ENCODE measurements at places on chromosomes 4 and X.

DNA sequence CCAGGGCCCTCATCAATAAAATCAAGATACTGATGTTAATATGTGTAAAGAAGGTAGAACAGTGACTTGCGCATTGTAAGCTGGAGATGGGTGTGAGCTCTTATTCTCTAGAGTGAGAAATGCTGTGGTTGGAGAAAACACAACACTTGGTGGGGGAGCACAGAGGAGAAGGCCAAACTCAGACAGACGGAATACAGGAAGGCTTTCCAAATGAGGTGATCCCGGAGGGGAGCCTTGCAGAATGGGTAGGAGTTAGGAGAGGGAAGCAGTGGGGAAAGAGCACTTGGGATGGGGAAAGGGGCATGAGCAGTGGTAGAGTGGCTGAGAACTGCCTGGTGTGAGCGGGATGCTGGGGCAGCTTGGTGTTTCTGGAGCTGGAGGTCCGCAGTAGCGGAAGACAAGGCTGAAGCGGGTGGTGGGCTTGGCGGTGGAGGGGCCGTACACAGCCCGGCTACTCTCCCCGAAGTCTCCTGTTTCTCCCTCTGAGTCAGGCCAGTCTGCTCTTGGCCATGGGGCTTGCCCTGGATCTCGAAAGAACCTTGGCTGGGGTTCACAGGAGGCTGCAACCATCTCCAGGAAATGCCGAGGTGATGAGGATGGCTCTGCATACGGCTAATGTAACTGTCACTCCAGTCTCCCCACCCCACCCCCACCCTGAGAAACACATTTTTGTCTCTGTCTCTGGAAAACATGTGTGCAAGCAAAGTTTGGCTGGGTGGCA is 11.3 kb upstream of the PLAC1 start:
- DNase-seq = no peak

GRCh38 chr4:99856166-99856565 is 38.1 kb downstream of the LAMTOR3 start:
- no peak for DNase-seq

- DNase-seq = peak; percentile 83
Measured at GRCh38 chr4:86961605-86962295, 26.9 kb downstream of the AFF1 start.

- no peak for DNase-seq
Measured at GRCh38 chr4:73842696-73843095, 6.2 kb downstream of the CXCL6 start.

- no peak for DNase-seq
Measured at GRCh38 chr4:185580699-185581098, 45.4 kb upstream of the PDLIM3 start.

DNA sequence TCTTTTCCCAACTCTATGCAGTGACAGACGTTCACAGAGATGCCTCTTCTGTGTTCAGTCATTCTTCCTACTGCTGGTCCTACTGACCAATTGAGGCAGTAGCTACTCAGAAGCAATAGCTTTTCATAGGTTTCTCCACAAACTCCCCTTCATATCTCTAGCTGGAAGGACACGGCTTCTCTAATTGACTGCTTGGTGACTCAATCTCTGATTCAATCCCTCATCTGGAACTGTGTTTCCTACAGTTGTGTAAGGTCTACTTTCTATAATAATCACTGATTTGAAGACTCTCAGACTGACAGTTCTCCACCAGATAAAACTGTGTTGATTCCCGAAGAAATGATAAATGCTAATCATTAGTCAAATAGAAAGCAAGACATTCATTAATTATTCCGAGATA is 111.5 kb downstream of the DTHD1 start:
- DNase-seq = no peak

DNA sequence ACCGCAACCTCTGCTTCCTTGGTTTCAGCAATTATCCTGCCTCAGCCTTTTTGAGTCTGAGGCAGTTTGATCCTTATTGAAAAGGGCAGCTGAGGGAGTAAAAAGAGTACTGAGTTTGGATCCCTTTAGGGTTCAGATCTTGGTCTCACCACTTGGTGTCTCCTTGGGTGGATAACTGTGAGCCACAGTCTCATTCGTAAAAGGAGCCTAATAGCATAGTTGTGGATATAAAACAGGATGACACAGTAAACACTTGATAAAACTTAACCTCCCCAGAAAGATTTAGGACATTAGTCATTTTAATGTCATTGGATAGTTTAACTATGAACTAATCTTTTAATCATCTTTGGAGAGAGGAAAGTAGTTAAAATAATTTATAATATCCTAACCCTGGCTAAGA is 173.0 kb downstream of the ANK2 start:
- DNase-seq = no peak

DNA sequence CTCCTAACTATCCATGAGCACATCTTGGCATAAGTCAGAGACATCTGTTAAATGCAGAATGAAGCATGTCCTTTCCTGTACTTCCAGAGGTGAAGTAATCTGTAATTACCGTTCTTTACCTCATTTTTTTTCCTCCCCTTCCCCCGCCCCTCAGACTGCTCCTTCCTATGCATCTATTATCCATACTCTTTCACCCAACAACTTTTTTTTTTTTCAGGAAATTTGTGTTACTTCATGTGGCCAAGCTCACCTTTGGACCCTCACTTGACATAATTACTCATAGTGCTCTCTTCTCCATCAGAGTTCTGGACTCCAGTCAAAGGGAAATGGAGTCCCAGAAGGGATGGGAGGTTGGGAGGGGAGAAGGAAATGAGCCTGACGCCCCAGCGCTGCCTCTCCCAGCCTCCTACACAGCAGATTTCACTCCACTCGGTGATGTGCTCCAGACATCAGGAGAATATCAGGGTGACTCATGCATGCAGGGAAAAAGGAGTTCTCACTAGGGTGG is 568.8 kb downstream of the STIM2 start:
- DNase-seq = no peak

DNA sequence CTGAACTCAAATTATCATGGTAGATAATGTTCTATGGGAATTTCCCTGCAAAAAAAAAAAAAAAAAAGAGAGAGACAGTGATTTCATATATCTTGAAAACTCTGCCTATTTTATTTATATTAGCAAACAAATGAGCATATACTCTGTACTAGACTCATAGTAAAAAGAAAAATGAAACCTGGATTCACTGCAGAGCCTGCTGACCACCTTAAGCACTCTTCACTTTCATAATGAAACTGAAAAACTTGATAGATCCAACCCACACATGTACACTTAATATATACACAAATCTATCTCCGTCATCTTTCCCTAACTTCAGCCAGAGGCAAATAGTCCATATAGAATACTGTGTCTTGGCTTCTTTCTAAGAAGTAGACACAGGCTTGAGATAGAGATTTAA is 226.1 kb upstream of the KCNIP4 start:
- DNase-seq = no peak

DNA sequence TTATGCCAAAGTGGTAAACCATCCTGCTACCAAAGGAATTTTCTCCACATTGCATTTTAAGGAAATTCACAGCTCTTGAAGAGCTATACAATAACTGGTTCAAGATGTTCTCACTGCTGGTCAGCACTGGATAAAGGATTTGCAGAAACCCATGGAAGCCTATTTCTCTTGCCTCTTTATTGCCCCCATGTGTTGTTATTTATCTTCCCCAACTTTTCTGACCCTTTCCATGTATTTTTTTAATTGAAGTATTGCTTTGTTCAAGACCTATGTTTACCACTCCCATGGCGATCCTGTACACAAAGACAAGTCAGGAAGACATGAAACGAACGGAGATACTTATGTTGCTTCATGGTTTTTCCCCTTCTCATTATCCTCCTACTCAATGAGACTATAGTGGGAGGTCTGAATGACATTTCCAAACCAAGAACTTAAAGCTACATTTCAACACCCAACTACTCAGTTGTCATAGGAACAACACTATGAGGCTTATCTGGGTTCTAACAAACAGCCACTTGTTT is 566.4 kb upstream of the DIPK2B start:
- no peak for DNase-seq

DNA sequence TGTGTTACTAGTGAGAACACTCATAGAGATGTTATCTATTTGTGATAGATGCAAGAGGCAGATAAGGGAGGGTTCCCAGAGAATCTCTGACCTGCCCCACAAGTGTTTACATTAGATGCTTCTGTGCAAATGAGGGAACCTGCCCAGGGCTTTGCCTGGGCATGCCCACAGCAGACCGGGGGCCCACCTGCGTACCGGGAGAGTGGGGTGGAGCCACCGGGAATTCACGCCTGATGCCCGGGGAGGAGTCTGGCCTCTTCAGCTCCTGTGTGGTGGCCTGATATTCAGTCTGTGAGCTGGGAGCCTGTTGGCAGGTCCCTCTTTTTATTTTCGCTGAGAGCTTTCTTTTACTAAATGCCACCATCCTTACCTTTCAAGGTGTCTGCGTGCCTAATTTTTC is 155.7 kb downstream of the SNCA start:
- peak; percentile 91 for DNase-seq

- no peak for DNase-seq
Measured at GRCh38 chrX:534804-535203, 95.8 kb upstream of the SHOX start.

- DNase-seq = no peak
Measured at GRCh38 chrX:154321594-154321993, 26.0 kb downstream of the TKTL1 start.

DNA sequence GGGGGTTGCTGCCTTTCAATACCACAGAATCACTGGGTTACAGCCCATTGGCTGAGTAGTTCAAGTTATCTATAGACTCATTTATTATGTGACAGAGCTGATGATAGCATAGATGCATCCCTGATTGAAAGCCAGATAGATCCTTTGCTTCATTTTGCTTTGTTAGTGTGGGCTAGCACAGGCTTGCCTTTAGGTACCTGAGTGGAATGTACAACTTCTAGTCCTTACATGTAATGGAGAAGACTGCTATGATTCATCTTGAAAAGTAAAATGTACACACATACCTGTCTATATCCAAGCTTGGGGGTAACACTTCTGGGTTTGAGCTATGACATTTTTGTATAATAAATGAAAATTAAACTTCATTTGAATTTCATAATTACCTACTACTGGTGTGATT is 226.0 kb upstream of the FTHL17 start:
- no peak for DNase-seq

DNA sequence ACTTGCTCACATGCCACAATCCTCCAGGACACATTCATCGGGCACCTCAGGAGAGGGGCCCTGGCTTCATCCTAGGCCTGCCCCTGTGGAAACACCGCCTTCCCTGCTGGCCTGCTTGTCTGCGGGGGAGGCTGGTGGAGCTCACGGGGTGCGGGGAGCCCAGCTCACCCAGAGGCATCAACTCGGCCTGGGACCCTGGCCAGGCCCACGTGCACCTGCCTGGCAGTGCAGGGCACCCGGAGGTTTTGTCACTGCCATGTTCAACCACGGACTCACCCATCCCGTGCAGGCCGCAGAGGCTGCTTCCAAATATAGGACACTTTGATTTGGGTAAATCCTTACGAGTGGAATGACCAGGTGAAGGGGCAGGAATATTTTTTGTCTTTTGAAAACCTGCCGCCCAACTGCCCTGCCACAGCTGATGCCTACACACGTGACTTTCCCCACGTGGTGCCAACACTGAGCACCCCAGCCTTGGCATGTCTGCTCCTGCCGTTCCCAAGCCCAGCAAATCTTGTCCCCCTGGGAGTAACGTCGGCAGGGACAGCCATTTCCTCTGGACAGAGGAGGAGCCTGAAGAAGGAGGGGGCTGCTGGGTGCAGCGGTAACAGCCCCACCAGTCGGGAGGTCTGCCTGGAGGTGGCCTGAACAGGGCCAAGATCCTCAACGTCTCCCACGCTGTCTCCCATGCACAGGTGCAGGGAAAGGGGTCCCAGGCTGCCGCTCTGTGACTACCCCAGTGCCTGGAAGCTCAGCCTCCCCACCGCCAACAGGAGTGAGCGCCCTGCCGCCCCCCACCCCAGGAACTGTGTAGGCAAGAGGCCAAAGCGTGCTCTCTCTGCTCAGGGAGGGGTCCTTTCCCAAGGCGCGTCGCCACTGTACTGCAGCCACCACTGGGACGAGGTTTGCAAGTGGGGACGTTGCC is 8.5 kb downstream of the MXD4 start:
- no peak for DNase-seq

DNA sequence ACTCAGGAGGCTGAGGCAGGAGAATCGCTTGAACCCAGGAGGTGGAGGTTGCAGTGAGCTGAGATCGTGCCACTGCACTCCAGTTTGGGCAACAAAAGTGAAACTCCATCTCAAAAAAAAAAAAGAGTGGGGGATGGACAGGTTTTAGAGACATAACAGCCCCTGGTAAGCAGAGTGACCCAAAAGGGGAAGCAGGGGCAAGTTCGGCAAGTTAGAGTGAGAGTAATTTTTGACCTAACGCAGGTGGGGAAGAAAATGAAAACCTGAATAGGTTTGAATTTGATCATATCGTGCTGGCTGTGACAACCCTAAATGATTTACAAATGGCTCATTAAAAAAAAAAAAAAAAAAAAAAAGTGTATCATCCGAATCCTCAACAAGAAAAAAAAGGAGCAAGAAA is 25.7 kb upstream of the TMEM131L start:
- no peak for DNase-seq

DNA sequence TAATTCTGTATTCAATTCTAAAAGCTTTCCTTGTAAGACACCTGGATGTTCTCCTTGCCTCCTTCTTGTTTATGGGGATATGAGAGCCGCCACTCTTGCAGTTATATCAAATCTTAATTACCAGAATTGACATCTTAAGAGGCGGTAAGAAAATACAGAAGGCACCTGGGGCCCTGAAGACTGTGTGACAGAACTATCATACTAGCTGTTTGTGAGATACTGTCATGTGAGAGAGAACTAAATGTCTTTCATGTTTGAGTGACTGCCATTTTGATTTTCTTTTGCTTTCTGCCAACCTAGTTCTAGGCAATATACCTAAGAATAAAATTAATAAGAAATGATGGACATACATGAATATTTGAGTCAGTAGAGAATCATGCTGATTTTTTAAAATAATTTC is 340.2 kb upstream of the SMIM31 start:
- DNase-seq = no peak

DNA sequence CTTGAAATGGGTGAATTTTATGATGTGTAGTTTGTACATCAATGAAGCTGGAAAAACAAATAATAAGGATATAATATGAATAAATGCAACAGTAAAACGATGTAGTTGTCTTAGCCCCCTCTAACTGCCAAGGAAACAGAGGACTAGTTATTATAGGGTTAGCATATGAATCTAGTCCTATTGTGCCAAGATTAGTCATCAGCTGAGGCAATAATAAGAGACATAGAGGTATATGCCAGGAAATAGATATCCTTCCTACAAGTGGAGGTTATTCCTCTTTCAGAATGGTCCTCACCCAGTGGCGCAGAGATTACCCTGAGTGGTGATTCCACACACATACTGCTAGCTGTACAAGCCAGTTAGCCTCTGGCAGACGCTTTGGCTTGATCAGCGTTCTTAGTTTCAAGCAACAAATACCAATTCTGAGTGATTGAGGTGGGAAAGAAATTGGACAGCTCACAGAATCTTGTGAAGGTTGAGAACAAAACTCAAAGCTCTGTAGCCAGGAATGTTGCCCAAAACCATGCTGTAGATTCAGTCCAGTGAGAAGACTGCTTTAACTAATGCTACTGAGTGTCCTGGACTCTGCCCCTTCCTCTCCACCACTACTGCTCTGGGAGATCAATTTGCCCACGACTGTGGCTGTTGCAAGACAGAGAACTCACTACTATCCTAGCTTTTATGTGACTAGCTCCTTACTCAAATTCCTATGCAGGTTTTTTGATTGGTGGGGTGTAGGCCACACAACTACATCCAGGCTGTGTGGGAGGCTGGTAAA is 27.0 kb upstream of the ZNF280C start:
- no peak for DNase-seq

- no peak for DNase-seq
Measured at GRCh38 chrX:46208225-46208854, 336.9 kb downstream of the ZNF674 start.

All from NCI-H510A treated with DMSO at 0.1 percent for 48 hours (cell line).